ENCODE measurements at places on chromosomes 4 and X.

DNA sequence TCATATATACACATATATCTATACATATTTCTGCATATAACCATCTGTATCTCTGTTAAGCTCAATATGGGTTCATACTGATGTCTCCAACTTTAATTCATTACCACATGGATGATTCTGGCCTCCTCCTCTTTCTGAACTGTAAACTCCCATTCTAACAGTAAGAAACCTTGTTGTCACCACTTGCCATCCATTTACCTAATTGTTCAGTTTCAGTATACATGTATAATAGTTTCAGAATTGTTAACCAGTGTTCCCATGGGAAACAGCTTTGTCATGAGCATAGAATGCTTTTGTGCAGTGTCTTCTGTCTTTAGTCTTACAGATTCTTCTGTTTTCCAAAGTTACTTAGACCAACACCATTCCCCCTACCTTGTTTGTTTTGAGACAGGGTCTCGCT is 35.9 kb downstream of the SLC9A6 start:
- DNase-seq, result no peak

DNA sequence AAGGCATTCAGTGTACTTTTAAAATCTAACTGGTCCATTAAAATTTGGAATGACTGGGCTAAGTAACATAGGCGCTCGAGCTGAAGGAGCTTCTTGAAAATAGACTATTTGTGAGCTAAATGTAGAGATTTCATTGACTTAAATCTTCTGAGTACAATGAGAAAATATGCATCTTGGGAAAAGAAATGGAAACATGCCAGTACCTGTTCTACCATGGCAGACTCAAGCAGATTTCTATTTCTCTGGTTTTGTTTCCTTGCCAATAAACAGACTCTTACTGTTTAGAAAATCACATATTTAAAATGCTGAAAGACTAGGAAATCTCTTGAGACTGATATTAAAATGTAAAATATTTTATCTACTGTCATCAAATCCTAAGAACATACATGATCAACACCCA is 678.1 kb downstream of the FAT4 start:
- no peak for DNase-seq

GRCh38 chr4:77344784-77345183 is 187.8 kb downstream of the CCNG2 start:
- DNase-seq, result no peak

DNA sequence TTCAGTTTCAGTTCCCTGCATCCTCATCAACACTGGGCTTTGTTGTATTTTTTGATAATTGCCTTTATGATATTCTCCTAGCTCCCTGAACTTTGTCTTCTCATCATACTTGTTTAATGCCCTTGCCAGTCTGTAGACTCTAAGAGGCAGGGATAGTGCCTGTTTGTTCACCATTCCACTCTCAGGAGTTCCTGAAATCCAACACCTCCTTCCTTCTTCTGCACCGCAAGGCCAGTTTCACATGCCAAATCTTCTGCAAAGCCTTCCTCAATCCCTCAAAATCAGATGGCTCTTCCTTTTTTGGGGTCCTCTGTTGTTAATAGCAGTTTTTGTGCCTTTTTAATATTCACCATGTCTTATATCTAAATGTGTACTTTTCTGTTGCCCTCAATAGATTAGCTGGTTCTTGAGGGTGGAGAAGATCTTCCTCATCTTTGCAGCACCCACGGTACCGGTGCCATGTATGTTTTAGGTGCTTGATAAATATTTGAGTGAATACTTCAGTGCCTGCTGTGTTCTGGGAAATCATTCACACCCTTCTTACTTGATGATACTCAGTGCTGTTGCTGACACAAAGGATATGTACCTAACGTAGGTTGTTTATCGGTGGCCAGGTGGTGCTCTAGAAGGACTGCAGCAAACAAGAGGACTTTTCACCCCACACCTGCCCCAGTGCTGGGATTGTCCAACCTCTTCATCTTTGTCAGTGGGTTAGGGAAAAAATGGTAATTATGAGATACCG is 85.3 kb upstream of the LIMCH1 start:
- DNase-seq, result no peak

- DNase-seq, result peak; percentile 37
Observed at GRCh38 chr4:150782311-150782710, 200.4 kb downstream of the MAB21L2 start.

- no peak for DNase-seq
Observed at GRCh38 chrX:40755291-40756249, 20.2 kb upstream of the MED14 start.
